ENCODE measurements at places on chromosomes 6 and 20.

- no peak for DNase-seq
Measured at GRCh38 chr6:5086294-5086890, 1.3 kb downstream of the PPP1R3G start.

DNA sequence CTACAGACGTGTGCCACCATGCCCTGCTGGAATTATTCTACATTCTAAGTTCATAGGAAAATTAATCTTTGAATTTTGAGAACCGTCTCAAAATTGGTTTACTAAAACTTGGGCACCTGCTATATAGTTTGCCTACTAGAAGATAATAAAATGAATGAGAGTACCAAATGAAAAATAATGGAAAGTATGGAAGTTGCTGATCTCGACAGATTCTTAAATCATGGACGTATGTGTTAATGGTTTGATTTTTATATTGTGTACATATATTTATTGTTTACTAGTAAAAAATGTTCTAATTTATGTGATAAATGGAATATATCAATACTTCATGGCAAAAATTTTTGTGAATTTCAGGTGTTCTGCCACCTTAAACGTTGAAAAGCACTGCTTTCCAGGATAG lies 60.0 kb downstream of the KIZ start:
- DNase-seq = no peak

DNA sequence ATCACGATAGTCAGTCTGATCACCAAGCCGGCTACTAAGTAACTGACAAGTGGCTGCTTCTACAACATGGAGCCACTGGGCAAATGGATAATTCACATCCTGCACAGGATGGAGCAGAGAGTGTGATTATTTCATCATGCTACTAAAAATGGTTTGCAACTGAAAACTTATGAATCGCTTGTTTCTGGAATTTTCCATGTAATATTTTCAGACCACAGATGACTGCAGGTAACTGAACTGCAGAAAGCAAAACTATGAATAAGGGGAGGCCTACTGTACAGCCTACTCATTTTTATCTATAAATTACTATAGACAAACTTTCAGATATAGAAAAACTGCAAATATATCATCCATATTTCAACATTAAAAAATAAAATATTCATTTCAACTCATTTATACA lies 91.5 kb downstream of the EPB41L2 start:
- DNase-seq = no peak

GRCh38 chr6:44230034-44230675 lies 6.8 kb downstream of the SLC29A1 start:
- DNase-seq = no peak

GRCh38 chr20:42380287-42380686 lies 762.1 kb upstream of the CHD6 start:
- DNase-seq = no peak

DNA sequence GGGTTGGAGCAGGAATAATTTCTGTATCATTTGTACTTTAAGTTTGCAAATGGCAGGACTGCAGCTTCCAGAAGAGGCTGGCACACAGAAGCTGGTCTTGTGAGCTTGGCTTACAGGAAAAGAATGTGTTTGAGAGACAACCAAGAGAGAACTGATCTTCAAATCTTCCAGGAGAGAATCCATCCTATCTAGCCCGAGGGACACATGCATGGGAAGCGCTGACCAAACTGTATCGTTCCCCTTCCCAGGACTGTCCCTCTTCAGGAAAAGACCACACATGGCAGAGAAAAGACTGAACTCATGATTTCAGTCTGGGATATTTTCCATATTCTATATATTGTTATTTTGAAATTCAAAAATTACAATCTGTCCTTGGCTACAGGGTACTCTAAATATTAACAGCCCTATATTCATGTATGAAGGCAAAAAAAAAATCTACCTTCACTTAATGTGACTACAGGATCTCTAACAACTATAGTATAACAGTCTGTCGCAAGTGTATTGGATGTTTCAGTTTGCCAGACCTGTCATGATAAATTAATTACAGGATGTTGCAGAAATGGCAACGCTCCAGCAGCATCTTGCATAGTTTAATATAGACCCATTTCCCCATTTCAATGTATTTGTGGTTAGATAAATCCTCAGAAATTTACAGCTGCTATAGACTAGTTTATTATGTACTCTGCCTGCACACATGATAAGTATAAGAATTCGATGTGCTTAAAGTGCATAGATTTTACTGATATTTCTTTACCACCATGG lies 99.4 kb downstream of the MYB start:
- no peak for DNase-seq

GRCh38 chr20:42026599-42026998 lies 408.4 kb upstream of the CHD6 start:
- no peak for DNase-seq

DNA sequence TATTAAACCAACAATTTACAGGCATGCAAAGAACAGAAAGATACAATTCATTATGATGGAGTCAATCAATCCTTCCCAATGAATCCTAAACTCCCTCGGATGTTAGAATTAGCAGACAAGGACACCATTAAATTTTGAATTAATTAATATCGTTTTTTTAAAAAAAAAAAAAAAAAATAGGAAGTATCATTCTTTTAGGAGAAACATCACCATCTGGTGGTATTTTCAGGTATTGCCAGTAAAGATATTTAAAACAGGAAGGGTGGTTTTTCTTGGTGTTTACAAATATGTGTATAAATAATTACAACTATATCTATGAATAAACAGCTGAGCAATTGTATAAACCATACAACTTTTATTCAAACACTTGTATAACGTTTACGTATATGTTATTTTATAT lies 564.4 kb downstream of the HAO1 start:
- DNase-seq = peak; percentile 18

DNA sequence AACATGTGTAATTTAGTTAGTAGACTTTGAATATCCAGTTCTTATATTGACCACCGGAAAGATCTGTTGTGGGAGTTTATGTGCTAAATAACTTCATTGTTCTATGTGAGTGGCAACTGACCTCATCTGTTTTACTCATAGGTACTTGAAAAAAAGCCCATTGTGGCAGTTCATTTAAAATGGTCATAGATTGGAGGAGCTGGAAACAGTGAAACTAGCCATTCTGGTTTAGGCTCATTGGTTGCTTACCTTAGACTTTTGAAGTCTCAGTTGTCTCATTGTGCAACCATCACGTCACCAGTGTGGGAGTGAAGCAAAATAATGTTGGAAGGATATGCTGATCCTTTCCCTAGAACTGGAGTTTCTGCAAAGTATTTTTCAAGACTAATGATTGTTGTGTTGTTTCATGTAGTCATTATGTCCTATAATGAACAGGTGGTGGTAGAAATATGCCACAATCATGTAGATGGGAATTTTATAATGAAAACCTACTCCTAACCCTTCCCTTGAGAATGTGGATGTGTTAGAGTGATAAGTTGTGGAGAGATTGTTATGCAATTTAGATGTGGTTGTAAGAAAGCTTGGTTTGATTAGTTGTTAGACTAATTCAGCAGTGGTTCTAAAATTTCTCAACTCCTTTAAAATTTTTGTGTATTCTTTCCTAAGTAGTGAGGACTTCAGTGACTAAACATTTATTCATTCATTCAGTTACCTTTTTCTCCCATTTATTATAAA lies 18.3 kb downstream of the DSP start:
- DNase-seq = no peak

- DNase-seq = no peak
Measured at GRCh38 chr6:163695414-163695864, 280.9 kb downstream of the QKI start.

DNA sequence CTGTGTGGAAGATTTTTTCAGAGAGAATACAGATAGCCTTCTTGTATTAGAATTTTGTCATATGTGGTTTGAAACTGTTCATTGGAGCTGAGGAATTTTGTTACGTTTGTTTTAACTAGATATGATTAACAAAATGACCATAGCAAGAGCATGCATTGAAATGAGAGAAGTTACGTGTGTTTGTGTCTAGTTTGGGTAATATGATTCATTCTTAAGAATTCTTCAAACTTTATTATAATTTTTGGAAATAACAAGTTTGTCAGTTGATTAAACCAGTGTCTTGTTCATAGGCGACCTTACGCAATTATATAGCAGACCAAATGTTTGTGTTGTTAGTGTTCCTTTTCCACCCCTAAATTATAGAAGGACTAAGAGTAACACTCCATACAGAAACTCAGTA lies 5.5 kb downstream of the GMNN start:
- DNase-seq = no peak

DNA sequence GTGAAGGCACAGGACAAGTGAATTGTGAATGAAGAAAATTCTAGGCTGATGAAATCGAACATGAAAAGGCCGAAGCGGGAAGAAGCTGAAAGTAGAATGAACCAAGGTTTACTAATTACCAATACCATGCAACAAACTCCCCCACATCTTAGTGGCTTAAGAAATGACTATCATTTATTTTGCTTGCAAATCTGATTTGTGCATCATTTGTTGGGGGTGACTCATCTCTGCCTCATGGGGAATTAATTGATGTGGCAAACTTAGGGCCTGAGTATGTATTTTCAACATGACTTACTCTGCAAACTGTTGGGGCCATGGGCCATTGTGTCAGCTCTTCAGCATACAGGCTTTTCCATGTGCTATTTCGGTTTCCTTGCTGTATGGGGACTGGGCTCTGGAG lies 26.8 kb downstream of the PPP1R14C start:
- no peak for DNase-seq

DNA sequence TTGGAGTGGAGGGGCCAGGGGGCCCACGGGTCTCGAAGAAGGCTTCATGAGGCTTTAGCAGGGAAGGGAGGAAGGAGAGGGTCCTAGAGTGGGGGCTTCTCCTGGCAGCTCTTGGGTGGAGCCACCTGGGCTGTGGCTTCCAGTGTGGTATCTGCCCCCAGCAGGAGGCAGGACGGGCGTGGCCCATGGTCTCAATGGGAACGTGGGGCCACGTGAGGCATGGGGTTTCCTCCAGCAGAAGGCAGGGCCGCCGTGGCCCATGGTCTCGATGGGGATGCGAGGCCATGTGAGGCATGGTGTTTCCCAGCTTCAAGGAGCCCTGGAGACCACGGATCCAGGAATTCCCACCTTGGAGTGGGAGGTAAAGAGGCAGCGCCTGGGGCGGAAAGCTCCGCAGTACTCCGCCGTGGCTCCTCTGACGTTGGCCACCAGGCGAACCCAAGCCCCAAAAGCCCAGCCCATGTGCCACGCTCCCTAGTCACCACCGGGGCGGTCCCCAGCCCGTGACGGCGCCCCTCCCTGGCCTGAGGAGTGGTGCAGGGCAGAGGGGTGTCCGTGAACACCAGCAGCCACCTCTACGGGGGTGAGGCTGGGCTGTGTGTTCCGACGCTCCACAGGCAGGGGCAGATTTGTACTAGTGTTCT lies 62.0 kb upstream of the GATA5 start:
- no peak for DNase-seq

DNA sequence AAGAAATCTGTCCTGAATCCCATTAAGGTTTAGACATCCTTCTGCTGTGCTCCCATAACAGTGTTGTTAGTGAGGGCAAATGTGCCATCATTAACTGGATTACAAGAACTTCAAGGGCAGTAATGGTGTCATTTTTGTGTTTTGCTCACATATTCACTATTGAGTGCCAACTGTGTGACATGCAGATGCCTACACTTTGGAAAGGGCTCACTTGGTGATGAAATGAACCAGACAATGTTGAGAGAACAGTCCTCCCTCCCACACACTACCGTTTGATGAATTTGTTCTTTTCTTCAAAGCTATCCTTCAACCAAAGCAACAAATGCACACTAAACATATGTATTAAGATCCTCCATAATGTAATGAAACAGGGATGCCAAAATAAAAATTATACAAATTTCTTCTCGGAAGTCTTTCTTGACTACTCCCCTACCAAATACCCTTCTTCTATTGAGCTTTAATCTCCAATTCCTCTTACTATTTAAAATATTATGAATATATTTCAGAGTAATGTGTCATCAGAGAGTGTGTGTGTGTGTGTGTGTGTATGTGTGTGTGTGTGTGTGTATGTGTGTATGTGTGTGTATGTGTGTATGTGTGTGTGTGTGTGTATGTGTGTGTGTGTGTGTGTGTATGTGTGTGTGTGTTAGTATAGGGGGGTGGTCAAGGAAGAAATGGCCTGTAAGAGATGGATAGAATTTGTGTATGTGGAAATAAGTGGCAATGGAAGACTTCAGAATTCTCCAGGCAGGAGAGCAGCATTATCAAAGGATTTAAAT lies 92.3 kb upstream of the ENPP5 start:
- no peak for DNase-seq

- DNase-seq = no peak
Measured at GRCh38 chr6:114030767-114031166, 59.8 kb upstream of the HDAC2 start.

DNA sequence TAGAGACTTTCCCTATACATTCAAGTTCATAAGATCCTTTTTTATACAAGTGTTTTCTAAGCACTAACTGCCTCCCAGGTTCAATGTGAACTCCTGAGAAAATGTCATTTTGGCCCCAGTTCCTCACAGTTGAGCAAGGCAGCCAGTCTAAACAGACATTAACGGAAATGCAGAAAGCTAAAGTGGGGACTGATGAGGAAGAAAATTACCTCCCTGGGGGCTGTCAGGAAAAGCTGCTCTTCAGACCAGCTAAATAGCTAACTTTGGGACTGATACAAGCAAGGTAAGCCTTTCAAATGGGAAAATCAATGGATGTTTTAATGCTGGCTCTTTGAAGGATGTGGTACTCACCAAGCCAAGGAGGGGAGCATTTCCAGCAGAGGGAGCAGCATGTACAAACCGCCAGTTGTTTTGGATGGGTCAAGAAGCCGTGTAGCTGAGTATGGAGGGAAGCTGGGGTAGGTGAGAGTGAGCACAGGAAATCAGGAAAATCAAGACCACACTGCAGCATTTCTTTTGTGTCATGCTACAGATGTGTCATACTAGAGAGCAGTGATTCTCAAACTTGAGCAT lies 180.8 kb upstream of the CHD6 start:
- DNase-seq = no peak

GRCh38 chr6:34196116-34196832 lies 40.4 kb upstream of the HMGA1 start:
- peak; percentile 47 for DNase-seq

GRCh38 chr20:51454250-51454865 lies 88.2 kb downstream of the NFATC2 start:
- DNase-seq = no peak

- DNase-seq = no peak
Measured at GRCh38 chr20:2616634-2617033, 35.8 kb upstream of the NOP56 start.

DNA sequence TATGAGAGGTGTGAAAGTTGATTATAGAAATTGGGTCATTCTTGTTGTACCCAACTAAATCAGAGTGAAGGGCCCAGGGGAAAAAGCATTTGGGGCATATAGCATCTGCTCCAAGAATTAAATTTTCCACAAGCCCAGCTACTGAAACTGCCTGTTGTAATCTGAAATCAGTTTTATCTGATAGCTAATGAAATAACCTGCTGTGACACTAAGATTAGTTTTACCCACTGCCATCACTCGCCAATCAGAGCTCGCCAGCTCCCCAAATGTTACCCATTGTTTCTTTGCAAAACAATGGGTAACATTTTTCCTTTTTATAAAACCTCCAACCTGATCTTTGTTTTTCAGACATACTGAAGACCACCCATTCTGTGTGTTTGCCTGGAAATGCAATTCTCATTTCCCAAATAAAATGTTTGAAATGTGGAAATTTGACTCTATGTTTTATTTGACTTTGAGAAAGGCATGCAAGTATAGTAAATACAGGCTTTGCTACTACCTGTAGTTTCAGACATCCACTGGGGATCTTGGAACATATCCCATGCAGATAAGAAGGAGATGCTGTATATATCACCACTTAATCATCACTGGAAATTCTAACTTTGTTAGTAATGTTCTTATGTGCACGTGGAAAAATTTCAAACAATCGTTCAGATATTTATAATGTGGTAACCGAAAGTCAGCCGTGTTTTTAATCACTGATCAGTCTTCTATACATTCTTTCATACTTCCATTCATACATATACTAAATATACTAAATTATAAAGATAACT lies 6.3 kb upstream of the AHI1 start:
- no peak for DNase-seq

- no peak for DNase-seq
Measured at GRCh38 chr6:8588176-8588575, 152.8 kb upstream of the SLC35B3 start.

Data from HAP-1 (cell line).